ENCODE measurements at places on chromosomes 2 and 18.
A peak's percentile ranks its signal among the peaks of the same experiment; 100 is the strongest.

- DNase-seq, result no peak
Observed at GRCh38 chr2:37645362-37645761, 26.1 kb downstream of the CDC42EP3 start.

DNA sequence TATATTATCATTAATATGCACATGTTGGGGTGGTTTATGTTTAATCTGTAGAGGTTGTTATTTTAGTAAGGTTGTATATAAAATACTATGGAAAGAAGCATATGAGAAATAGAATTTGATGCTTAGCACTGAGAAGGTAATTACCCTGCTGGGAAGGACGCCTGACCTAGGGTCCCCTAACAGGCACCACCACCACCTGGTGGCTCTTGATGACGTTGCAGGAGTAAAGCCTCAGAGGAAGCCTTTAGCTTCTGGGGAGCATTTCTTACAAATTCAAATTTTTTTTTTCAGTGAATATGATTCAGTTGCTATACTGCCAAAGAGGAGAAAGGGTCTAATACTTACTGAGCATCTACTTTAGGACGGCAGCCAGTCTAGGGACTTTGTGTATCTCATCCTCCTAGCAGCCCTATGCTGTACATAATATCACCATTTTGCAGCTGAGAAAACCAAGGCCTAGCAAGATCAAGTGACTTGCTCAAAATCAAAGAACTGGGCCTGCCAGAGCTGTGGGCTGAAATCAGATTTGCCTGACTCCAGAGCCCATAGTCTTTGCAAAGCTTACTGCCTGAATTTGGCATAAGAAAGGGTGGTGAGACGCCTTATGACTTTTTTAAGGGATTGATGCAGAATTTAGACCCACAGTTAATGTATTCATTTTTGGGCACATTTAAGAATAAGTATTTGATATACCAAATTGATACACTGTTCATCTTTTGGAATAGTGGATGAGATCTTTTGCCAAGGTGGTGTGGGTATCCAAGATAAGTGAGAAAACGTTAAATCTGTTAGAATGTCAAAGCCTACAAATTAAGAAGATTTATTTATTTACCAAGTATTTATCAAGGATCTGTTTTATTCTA lies 78.8 kb upstream of the GAREM1 start:
- DNase-seq, result peak; percentile 87

- DNase-seq, result no peak
Observed at GRCh38 chr2:236976266-236977062, 109.2 kb upstream of the COPS8 start.

DNA sequence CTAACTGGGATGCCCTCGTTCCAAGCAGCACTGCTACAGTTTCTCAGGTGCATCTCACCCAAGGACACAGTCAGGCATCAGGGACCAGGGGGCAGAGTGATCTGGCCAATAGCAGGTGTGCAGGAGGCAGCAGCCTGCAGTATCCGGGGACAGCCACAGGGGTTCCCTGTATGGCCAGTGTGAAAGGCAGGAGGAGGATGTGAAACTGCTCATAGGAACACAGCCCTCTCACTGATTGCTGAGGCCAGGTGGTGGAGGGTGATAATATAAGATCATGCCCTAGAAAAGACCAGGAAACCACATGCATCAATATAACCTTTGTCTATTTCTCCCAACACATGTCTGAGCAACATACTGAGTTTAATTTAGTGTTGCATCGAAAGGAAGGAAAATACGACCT lies 112.7 kb upstream of the TACR1 start:
- peak; percentile 60 for DNase-seq
